Stimulated activated CD8-positive, alpha-beta memory T cell treated with anti-CD3 and anti-CD28 coated beads, Interleukin-15, amount 100 ng/mL, for 4 hours (primary cell): ENCODE measurements at places on chromosomes 6 and 20.

DNA sequence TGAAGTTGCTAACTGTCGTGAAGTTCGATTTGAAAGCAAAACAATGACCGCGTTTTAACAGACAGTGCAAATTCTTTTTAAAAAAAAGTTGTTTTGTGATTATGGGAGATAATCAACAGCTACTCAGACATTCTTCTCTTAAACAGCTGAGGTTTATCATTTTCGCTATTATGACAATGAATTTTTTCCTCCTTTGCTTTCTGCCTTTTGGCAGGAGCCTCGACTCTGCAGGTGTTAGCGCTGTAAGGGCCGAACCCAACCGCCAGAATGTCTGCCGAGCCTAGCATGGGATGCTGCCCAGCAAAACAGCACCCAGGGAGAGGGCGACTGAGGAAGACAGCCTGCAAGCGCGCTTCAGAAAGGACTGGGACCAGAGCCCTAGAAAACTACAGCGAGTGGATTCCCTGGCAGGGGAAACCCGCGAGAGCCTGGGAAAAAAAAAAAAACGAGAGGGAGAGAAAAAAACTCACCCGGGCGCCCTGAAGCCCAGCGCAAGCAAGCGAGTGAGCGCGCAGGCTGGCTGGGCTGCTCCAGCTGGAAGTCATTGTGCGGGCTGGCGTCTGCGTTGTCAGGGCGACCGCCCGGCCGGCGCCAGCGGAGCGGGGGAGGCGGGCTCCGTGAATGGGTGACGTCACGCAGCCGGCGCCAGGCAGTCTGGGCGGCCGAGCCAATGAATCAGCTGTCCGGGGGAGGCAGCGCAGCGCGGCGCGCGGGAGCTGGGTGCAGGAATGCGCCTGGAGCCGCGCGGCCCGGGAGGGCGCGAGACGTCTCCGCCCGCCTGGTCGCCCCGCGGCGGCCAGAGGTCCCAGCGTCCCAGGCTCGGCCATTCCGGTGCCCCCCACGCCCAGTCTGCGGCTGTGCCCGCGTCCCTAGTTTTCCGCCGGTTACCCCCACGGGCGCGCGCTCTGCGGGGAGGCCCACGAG, 32.7 kb upstream of the ID4 start:
- DNase-seq, result no peak

- DNase-seq, result no peak
Observed at GRCh38 chr20:58044931-58045555, 183.4 kb downstream of the ANKRD60 start.

DNA sequence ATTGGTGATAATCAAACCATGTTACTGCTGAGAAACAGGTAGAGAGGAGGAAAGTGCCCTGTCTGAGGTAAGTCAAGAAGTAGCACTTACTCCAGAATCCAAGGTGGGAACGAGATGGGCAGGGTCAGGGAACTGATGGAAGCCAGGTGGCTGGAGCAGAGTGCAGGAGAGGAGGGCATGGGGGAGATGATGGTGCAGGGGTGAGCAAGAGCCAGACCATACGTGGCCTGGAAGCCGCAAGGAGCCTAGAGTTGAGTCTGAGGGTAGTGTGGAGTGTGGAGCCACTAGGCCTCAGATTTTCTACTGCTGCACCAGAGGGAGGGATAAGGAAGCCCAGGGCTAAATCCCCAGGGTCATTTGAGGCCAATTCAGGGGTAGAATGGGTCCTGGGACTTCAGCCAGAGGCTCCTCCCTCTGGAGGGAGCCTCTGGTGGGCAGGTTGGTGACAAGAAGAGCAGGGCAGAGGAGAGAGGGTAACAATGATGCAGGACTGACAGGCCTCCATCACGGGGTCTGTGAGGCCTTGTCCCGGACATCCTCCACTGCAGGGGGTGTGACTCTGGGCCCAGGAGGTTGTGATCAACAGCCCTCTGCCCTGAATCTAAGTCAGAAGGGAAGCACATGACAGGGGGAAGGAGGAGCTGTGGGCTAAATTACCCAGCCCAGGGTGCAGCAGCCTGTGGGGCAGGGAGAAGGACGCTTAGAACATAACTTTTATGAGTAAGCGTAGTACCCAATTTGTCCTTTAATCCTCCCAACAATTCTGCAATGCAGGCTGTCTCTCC, 28.7 kb downstream of the COX4I2 start:
- no peak for DNase-seq

DNA sequence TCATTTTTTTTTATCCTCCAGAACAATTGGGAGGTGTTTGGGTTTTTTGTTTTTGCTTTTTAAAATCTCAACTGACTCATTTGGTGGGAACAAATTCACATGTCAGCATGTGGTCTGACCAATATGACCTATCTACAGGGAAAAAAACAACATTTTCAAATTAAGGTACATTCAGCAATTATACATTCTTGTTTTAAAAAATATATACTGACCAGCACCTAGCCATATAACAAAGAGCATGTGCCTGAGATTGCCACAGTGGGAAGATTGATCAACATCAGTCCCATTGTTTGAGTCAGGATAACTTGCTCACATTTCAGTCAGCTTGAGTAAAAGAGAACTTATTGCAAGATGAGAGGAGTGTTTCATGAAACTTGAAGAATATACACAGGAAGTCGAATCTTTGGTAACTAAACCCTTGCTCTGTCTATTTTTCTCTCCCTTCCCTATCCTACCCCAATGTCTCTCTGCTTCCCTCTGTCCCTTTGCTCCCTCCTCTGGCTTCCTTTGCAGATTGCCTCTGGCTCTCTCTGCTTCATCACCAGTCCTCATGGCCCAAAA, 163.2 kb upstream of the TAB2 start:
- no peak for DNase-seq

DNA sequence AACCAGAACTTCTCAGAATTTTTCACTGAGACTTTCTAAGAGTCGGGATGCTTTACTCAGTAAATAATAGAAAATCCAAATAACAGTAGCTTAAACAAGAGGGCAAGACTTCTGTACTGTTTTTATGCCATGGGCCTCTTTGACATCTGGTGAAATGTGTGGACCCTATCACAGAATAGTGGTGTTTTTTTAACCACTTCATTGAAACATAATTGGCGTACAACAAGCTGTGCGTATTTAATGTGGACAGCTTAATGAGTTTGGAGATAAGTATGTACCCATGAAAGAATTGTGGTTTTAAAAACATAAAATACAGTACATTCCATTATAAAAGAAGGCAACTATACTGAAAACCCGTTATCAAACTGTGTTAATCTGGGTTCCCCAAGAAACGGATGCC, 37.7 kb downstream of the PDRG1 start:
- DNase-seq, result no peak

GRCh38 chr20:59400708-59401107, 100.3 kb downstream of the EDN3 start:
- DNase-seq, result no peak
